H1 (cell line): ENCODE measurements at places on chromosomes 2 and 18.

DNA sequence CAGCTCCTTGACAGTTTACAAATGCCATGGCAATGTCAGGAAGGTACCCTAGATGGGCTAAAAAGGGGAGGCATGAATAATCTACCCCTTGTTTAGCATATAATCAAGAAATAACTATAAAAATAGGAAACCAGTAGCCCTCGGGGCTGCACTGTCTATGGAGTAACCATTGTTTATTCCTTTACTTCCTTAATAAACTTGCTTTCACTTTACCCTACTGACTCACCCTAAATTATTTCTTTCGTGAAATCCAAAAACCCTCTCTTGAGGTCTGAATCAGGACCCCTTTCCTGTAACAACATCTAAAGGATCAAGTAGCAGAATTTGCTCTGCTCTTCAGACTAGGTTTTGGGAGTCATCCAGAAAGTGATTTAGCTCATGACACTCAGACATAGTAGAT lies 43.7 kb downstream of the CD8B2 start:
- no peak overlapping the region for H3K4me3 ChIP-seq
- H3K36me3 ChIP-seq, result no peaks in the 10 kb centered on the region
- no peak for DNase-seq
- H3K27ac ChIP-seq, result no peak overlapping the region
- H3K27me3 ChIP-seq, result no peaks in the 10 kb centered on the region
- no peaks in the 10 kb centered on the region for H3K4me1 ChIP-seq

DNA sequence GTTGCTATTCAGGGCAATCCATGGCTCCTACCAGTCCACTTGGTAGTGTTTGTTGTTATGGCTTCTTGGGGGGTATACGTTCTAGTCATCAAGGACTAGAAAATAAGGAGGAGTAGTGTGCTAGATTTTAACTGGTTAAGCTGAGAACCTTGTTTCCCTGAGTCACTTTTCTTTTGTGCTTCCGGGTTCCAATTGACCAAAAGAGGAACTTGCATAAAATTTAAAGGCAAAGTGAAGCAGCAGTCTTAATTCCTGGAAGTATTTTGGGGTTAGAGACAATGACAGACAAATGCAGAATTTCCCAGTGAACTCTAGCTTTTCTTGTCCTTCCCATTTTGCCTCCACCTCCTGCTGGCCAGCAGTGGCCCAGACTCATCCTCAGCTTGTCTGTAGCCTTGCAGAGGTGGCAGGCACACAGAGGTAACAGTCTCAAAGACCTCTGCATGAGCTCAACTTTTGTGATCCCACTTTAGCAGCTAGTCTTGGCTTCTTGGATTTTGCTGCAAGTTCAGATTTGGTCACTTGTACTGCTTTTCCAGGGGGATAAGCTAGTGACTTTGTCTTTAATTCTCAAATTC lies 1105.8 kb upstream of the NXPH2 start:
- no peak overlapping the region for H3K27ac ChIP-seq
- no peaks in the 10 kb centered on the region for H3K4me1 ChIP-seq
- H3K36me3 ChIP-seq, result no peaks in the 10 kb centered on the region
- H3K4me3 ChIP-seq, result no peak overlapping the region

GRCh38 chr18:64893349-64893748 lies 744.5 kb upstream of the LINC00305 start:
- no peak overlapping the region for H3K27ac ChIP-seq
- H3K4me3 ChIP-seq, result no peak overlapping the region
- H3K27me3 ChIP-seq, result no peaks in the 10 kb centered on the region
- DNase-seq, result no peak

DNA sequence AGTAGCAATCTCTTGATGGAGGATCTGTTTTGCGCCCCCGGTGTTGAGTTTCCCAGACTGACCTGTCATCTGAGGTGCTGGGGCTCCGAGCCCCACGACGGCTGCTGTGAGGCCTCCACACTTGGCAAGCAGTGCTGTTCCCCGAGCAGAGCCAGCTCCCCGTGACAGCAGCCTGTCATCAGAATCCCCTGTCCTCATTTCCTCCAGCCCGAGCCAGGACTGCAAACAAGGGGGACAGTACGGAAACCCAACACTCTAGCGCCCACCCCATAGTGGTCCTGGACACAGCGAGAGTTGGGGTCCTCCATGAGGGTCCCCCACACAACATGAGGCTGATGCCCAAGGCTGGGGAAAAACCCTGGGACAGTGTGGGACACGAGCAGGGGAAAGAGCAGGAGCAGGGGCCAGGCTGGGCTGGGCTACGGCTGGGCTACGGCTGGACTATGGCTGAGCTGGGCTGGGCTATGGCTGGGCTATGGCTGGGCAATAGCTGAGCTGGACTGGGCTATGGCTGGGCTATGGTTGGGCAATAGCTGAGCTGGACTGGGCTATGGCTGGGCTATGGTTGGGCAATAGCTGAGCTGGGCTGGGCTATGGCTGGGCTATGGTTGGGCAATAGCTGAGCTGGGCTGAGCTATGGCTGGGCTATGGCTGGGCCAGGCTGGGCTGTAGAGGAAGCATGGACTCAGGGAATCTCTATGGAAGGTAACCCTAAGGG lies 1.5 kb upstream of the KLHL30 start:
- DNase-seq, result no peak
- no peak overlapping the region for H3K4me3 ChIP-seq
- no peak overlapping the region for H3K27ac ChIP-seq
- no peaks in the 10 kb centered on the region for H3K4me1 ChIP-seq
- H3K36me3 ChIP-seq, result no peaks in the 10 kb centered on the region
- no peaks in the 10 kb centered on the region for H3K27me3 ChIP-seq

GRCh38 chr2:30283931-30284565 lies 52.7 kb downstream of the LBH start:
- H3K27ac ChIP-seq, result no peak overlapping the region
- no peak for DNase-seq
- no peaks in the 10 kb centered on the region for H3K36me3 ChIP-seq
- H3K4me3 ChIP-seq, result no peak overlapping the region
- peaks cover 4% of the 10 kb centered on the region for H3K4me1 ChIP-seq

DNA sequence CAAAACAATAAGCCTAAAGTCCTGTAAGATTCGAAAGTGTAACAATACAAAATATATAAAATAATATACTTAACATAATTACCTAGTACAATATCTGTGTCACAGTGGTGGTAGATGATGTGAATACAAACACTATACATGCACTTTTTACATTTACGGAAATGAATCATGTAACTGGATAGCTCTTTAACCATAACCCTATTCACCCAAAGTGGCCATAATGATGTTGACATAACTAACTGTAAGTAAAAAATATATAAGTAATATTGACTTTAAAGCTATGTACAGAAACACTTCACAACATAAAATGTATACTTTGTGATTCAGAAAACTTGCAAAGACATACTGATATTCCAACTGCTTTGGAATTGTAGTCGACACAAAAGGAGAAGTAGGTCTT lies 616.9 kb upstream of the SLC8A1 start:
- H3K36me3 ChIP-seq, result no peaks in the 10 kb centered on the region
- H3K4me3 ChIP-seq, result no peak overlapping the region
- no peaks in the 10 kb centered on the region for H3K4me1 ChIP-seq
- DNase-seq, result no peak
- H3K27ac ChIP-seq, result no peak overlapping the region
- no peaks in the 10 kb centered on the region for H3K27me3 ChIP-seq

DNA sequence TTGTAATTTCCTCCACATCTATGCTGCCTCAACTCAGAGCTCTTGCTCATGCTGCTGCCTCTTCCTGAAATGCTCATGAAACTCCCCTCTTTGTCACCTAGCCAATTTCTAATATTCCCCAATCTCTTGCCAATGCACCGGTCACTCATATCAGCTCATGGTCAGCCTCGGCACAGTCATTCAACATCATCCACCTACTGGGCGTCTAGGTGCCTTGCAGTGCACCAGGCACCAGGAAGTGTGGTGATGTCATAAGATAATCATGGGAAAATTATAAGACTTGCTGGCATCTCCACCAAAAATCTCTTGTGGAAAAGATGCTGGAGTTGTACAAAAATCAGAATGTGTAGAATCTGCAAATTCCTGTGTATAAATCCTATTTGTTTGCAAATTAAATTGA lies 52.6 kb upstream of the RAB27B start:
- no peak overlapping the region for H3K27ac ChIP-seq
- H3K4me3 ChIP-seq, result no peak overlapping the region
- H3K4me1 ChIP-seq, result no peaks in the 10 kb centered on the region
- no peaks in the 10 kb centered on the region for H3K27me3 ChIP-seq
- DNase-seq, result no peak

- no peaks in the 10 kb centered on the region for H3K36me3 ChIP-seq
- no peak overlapping the region for H3K4me3 ChIP-seq
- H3K27ac ChIP-seq, result no peak overlapping the region
- H3K4me1 ChIP-seq, result no peaks in the 10 kb centered on the region
- no peak for DNase-seq
- H3K27me3 ChIP-seq, result no peaks in the 10 kb centered on the region
Observed at GRCh38 chr2:6879011-6879410, 1.4 kb downstream of the RSAD2 start.

DNA sequence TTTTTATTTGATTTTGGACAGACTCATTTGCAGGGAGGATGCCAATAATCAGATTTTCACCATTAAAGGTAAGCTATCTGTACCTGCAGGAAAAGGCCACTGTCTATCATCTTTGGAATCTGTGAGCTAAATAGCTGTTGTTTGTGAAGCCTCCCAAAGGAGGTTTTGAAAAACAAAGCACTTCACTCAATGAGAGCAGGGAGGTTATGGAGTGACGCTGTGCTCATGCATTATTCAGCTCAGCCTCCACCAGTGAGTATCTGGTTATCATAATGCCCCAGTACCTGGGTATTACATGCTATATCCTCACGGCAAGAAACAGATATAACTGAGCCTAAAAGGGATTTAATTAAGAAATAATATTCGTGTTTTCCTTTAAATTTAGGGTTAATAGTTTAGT lies 189.6 kb upstream of the PIK3C3 start:
- H3K27ac ChIP-seq, result no peak overlapping the region
- H3K4me3 ChIP-seq, result no peak overlapping the region
- no peaks in the 10 kb centered on the region for H3K27me3 ChIP-seq
- H3K4me1 ChIP-seq, result no peaks in the 10 kb centered on the region; the same call in 1 of the 2 replicates
- no peak for DNase-seq
